Smooth muscle cell of the pulmonary artery (primary cell): ENCODE measurements at places on chromosomes 4 and X. TPM values are rescaled to one million over a fixed set of nuclear protein-coding genes. Genes with fewer than 3 reads are reported as not detected.

CXCL5 gene
- 0.59 and 1.7 TPM in 2 replicates for total RNA-seq

GDPD2 gene
- total RNA-seq: not detected in 2 replicates

C4orf50 gene
- total RNA-seq: under 0.01 TPM in 1 of 2 replicates, not detected in the other

PPID gene
- total RNA-seq: 31.3 and 35.4 TPM in 2 replicates

ART3 gene
- not detected in 2 replicates for total RNA-seq

KLB gene
- total RNA-seq: under 0.01 and 0.07 TPM in 2 replicates

CHST7 gene
- 12.7 and 25.0 TPM in 2 replicates for total RNA-seq

SPANXN3 gene
- total RNA-seq: not detected in 2 replicates
